ENCODE measurements at places on chromosomes 7 and 10.

DNA sequence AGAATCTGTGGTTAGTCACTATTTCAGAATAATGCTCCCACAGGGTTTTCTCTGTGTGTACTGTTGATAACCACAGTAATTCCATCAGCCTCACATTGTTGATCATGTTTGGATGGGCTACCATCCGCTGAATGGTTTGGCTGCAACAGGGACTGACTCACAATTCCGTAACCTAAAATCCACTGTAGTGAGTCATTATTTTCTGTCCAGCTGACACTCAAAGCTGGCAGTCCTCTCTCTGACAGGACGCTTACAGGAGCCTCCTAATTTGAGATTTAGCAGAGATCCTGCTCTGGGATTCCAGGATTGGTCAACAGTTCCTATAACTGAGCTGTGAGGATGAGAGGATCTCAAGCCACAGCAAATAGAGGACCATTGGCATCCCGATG is 32.7 kb downstream of the VWA2 start:
- no peak for DNase-seq

DNA sequence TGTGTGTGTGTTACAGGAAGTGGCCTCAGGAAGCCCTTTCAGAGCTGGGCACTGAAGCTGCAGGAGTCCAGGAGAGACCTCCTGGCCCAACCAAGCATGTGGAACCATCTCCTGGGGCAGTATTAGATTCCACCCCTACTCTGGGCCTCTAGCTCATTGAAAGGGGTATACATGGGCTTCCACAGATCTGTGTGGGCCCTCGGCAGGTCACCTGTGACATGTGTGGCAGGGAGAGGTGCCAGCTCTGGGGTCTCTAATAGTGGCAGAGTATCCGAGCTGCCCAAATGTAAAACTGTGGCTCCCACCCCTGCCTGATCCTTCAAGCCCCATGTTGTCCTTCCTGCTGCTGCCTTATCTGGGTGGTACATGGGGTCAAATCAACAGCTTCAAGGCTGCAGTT is 144.1 kb downstream of the GLCCI1 start:
- DNase-seq, result no peak

DNA sequence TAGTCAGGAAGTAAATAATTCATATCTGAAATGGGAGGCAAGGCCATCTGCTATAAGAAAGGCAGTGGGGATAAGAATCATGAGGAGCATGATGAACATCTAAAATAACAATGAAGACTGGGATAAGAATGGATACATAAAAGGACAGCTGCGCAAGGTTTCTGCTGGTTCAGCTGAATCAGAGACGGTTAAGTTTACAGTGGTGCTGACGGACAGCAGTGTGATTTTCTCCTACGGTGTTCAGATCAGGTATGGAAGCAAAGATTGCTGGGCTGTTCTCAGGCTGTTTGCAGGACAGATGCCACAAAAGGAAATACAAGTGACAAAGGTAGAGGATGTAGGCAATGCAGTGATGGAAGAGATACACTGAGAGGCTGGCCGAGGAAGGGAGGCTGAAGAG is 8.4 kb downstream of the CYCS start:
- no peak for DNase-seq

GRCh38 chr10:93334901-93335327 is 147.2 kb downstream of the MYOF start:
- no peak for DNase-seq

GRCh38 chr10:1358860-1359625 is 302.9 kb downstream of the WDR37 start:
- no peak for DNase-seq

Data from CD8-positive, alpha-beta memory T cell (primary cell).